AG08395 (cell line): ENCODE measurements at places on chromosomes 4 and X.

GRCh38 chr4:71294301-71294700 lies 44.5 kb upstream of the SLC4A4 start:
- DNase-seq: no peak

DNA sequence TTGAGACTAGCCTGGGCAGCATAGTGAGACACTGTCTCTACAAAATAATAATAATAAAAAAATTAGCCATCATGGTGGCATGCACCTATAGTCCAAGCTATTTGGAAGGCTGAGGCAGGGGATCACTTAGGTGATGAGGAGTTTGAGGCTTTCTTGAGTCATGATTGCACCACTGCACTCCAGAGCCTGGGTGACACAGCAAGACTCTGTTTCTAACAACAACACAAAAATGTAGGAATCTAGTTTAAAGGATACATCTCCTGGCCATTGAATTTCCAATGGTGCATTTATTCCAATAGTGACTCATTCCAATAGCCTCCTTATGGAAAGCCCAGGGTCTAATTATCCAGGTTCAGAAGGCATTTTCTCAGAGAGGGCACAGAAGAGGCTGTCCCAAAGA lies 21.9 kb upstream of the HERC6 start:
- DNase-seq: no peak

DNA sequence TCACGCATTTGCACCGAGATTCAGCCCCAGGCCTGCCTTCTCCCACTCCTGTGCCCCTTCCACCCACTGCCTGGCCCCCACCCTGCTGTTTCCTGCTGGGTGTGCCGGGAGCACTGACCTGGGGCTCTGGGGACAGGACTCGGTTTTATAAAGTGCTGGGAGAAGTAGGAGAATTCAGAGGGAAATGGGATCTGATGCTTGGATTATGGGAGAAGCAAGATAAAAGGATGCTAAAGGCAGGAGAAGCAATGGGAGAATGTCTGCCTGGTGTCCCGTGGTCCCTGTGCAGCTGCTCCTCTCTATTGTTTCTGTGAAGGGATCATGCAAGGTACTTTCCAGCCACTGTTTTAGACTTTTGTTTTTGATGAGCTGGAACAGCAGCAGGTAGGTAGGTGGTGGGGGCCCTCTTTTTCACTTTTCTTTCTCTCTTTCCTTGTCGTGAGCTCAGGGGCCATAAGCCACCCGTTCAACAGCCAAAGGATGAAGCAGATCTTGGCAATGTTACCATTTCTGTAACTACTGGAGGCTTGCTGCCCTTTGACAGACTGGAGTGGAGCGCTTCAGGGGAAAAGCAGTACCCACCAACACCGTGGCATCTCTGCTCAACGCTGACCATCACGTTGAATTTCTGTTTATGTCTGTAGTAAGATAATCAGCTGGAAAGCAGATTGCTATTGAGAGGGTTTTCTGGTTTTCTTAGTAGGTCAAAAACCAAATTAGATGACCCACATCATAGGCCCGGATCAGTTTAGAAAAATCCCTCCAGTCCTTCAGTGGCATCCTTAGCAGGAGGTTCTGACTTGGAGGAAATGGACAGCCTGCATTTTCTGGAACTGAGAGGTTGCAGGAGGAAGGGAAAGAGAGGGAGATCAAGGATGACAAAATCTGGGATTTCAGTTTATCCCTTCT lies 63.8 kb upstream of the ENPP6 start:
- DNase-seq: no peak

GRCh38 chrX:43510209-43510608 lies 145.9 kb upstream of the MAOA start:
- DNase-seq: no peak

DNA sequence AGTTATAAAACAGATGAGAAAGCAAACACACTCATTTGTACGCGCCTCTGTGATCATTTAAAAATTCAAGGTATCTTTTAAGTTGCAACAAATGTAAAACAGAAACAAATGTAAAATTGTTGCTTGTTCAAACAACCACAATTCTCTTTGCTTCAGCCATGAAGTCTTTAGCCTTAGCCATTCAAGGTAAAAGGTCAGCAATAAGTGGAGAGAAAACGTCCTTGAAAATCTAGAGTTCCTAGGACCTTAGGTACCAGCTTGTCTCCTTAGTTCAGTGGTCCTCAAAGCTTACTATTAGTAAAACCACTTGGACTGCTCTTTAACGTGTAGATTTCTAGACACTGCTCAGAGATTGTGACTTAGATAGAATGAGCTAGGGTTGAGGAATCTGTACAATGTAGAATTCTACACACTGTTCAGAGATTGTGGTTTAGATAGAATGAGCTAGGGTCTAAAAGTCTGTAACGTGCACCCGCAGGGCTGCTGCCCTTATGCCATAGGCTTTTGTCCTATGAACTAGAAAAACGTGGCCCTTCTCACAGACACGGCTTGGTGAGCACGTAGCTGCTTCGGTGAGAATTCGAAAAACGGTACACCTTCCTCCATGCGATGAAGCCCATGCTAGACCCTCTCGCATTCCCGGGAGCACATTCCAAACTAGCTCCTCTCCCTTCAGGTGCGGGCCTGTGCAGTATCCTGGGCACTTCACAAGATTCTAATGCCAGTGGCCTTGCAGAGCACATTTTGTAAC lies 1.7 kb downstream of the PLAC8 start:
- no peak for DNase-seq

GRCh38 chr4:4854649-4855295 lies 4.7 kb upstream of the MSX1 start:
- no peak for DNase-seq

DNA sequence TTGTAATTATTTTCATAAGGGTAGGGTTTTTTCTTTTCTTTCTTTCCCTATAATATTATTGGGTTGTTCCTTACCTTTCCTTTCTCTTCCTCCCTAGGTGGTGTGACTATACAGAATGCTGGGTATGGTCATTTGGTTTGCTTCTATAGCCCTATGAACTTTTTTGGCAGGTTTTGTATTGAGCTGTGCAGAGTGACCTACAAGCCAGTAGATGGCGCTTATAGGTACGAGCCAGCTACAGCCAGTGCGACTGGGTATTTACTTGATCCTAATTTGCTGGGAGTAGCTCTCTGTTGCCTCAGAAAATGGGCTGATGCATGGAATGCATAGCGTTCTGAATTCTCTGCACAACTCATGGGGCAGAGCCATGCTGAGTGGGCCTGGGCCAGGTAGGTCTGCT lies 423.3 kb downstream of the MAGEE1 start:
- no peak for DNase-seq

DNA sequence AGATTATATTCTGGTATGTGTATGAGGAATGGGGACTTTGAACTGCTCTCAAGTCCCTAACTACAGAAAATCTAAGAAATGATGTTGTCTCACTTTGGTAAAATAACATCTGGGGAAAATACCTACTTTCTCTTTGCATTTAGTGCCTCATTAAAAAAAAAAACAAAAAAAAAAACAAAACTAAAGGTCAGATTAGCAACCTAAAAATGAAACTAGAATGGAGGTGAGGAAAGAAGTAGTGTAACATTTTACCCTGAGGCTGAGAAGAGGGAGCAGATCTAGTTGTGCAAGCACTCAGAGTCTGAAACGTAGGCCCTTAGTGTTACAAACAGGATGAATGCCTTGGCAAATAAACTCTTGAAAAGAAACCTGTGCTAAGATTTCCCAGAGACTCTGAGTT lies 56.0 kb downstream of the VGLL1 start:
- no peak for DNase-seq

- no peak for DNase-seq
These were observed 386.2 kb downstream of the PCDH7 start for GRCh38 chr4:31106419-31106818.

GRCh38 chr4:88893961-88894360 lies 163.0 kb downstream of the FAM13A start:
- no peak for DNase-seq

GRCh38 chr4:1571165-1572009 lies 112.7 kb downstream of the FAM53A start:
- DNase-seq: no peak

GRCh38 chrX:153926858-153927671 lies 1.0 kb upstream of the ARHGAP4 start:
- DNase-seq: no peak

DNA sequence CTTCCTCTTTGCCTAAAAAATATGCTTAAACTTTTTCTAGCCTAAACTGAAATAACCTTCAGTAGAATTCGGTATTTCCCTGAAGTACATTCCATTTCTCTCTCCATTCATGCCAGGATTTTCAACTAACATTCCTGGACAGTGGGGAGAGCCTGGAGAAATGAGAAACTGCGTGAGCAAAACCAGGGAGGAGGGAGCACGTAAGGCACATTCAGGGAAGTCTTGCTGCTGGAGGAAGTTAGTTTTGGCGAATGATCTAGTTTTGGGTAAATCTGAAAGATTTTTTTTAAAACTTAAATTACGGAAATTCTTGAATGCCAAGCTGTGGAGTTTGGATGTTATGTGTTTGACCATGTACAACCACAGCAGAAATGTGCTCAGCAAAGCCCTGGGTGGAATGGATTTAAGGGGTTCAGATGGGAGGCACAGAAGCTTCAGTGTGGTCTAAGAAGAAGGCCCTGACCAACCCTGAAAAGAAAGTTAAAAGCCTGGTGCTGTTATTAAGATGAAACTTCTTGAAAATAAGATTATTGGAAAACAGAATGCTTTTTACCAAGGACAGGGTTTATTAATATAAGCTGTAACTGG lies 347.8 kb downstream of the ANK2 start:
- peak; percentile 81 for DNase-seq

- no peak for DNase-seq
These were observed 245.2 kb downstream of the RAB28 start for GRCh38 chr4:13238936-13239335.

DNA sequence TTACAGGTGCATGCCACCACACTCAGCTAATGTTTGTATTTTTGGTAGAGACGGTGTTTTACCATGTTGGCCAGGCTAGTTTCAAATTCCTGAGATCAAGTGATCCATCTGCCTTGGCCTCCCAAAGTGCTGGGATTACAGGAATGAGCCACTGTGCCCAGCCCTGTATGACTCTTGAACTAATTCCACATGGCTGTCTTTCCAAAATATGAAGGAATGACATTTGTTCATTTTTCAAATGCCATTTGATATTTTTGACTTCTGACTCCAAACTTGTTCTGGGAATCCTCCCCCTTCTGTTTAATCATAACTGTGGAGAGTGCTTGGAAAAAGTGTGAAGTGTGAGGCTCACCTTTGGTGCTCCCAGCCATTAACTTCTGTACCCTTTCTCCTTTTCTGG lies 119.2 kb downstream of the NHS start:
- DNase-seq: no peak

GRCh38 chr4:33411182-33411581 lies 2691.0 kb downstream of the PCDH7 start:
- no peak for DNase-seq

DNA sequence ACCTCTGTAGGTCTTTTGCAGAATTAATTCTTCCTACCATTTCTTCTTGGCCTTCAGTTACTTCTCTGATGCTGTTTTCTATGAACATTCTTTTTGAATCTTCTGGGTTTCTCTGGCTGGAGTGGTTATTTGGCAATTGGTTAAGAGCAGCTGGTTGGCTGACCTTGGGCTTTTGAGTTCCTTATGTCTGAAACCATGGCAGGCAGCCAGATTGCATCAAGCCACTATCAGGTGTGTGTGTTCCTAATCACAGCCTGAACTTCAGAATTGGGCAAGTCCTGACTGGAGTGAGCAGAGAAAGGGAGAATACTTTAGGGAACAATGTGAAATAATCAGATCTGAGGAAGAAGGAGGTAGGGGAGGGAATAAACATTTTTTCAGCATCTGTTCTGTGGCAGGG lies 90.2 kb downstream of the ARHGAP10 start:
- DNase-seq: no peak

DNA sequence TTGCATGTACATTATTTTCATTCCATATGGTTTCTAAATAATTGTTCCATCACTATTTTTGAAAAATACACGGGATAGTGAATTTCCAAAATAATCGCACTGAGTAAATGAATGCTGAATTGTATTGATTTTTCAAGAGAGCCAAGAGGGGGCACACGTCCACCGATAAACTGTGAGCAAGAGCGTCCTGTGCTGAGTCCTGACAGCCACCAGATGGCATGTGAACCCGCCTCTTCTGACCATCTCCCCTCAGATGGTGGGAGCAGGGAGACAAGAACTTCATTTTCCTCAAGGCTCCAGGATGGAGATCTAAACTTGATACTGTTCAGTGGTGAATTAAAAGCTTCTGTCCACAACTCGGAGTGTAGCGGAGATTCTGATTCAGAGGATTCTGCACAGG lies 30.6 kb upstream of the IL9R start:
- DNase-seq: no peak

DNA sequence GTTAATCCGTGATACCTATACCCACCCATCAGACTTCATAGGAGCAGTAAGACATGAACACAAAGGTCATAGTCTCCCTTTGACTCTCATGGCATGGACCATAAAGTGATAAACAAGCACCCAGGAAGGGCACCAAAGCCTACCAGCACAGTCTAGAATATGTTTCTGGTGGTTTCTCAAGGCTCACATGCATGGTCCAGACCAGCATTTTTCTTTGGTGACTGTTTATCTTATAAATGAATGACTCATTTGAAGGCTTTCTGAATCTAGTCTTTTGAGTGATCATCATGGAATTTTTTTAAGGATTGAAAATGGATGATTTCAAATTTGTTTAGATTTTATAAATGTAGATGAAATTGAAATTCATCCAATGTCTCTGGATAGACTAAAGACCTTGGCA lies 32.0 kb upstream of the AMELX start:
- peak; percentile 57 for DNase-seq

GRCh38 chr4:105990933-105991332 lies 95.7 kb downstream of the NPNT start:
- peak; percentile 80 for DNase-seq

- no peak for DNase-seq
These were observed 417.7 kb downstream of the AR start for GRCh38 chrX:67961516-67961915.

DNA sequence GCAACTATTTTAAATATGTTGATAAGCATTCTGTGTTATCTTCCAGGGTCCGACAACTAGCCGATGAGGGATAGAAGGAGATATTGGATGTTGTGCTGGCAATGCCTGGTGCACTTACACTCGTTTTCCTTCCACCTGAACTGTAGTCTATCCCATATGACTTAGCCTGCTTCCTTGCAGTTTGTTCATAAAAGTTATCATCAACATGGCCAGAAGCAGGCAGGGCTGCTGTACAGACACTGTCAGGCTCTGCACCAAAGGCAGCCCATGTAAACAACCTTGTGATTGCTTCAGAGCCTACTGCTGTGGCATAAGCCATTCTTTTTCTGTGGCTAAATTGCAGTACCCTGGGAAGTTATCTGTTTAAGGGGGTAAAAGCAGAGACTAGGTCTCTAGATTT lies 1.6 kb downstream of the MAPK10 start:
- no peak for DNase-seq

DNA sequence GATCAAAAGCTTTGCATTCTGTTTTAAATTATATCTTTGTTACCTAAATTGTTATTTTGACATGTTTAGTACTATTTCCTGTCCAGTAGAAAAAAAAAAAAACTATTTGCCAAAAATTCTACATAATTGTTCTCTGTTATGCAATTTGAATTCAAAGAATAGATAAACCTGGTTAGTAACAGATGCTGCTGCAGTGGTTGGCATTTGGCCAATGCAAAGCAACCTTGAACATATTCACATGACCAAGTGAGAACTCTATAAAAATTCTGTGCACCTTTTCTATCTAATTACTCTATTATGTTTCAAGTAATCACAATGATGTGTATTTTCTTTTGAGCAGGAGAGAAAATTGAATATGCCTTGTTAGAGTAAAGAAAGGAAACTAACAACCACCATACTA lies 1473.4 kb downstream of the RPA4 start:
- no peak for DNase-seq
